Stimulated activated CD4-positive, alpha-beta T cell treated with anti-CD3 and anti-CD28 coated beads, Interleukin-4, amount 100 ng/mL, for 48 hours (primary cell): ENCODE measurements at places on chromosomes 7 and 10.

DNA sequence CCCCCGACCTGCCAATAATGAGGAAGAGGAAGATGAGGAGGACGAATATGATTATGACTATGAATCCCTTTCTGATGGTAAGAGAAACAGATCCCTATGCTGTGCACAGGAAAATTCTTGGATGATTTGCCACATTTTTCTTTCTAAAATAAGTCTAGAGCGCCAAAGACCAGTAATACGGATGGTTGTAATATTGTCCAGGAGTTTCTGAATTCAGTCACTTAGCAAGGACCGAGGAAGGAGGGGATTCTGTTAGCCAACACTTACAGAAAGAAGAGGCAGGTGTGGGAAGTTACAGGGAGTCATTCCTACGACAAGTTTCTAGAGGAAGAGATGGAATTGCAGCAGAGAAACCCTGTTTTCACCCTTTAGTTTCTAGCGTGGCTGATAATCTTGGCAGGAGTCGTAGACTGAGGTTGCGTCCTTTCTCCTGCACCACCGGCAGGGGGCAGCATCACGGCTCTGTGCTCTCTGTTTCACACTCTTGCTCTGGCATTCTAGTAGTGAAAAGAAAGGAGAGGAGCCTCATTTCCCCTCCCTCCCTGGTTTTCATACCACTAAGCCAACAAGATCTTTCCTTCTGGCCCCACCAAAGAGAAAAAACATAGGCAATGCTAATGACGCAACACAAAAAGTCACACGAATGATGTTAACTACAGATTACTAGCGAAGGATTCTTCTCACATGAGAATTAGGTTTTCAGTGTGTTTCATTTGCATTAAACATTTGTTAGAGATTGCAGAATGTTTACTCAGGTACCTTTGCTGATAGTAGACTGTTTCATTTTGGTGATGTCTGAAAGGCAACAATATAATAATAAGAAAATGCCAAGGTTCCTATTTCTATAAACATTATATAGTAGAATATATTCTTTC is 82.7 kb downstream of the NOC3L start:
- DNase-seq, result peak; percentile 39

GRCh38 chr10:113131613-113132261 is 181.7 kb downstream of the TCF7L2 start:
- no peak for DNase-seq

DNA sequence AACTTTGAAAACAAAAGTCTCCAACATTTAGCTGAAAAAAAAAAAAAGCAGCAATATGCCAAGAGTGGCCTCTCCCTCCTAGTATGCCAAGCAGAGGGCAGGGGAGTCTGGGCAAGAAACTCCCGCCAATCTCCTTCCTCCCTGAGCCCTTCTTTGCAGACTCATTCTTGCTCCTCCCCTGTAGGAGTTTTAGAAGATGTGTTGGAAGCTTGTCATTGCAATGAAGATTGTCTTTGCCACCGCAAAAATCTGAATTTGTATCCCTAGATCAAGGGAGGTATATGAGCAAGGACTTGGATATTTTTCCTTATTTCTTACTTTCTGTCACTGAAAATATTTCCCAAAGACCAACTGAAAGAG is 2.6 kb upstream of the TNS3 start:
- no peak for DNase-seq

- DNase-seq, result no peak
Observed at GRCh38 chr7:35599645-35600044, 95.3 kb downstream of the HERPUD2 start.

- DNase-seq, result no peak
Observed at GRCh38 chr7:154919344-154920225, 83.3 kb downstream of the PAXIP1 start.

DNA sequence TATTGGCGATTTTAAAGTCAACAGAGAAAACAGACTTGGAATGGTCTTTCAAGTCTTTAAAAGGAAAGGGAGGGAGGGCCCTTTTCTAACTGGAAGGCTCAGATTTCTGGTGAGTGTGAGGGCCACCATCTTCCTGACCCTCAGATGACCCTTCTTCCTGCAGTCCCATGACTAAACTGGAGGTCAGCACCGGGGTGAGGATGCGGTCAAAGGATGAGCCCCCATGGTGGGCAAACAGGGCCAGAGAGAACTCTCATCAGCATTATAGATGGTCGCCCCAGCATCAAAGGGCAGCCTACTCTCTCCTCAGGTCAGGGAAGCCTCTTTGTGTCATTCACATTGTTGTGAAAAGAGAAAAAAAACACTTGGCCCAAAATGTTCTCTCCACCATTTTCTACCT is 219.2 kb downstream of the LRMDA start:
- DNase-seq, result no peak

GRCh38 chr10:23192712-23193434 is 761 bp downstream of the PTF1A start:
- no peak for DNase-seq

GRCh38 chr10:121860810-121861209 is 67.0 kb downstream of the ATE1 start:
- no peak for DNase-seq

GRCh38 chr7:116807011-116807560 is 55.3 kb upstream of the CAPZA2 start:
- no peak for DNase-seq
